ENCODE measurements at places on chromosomes 1 and 21.
A peak's percentile ranks its signal among the peaks of the same experiment; 100 is the strongest.

- DNase-seq = no peak
Observed at GRCh38 chr1:229397762-229398161, 36.1 kb downstream of the ACTA1 start.

GRCh38 chr1:214546886-214547641 lies 4.3 kb downstream of the PTPN14 start:
- DNase-seq = no peak

DNA sequence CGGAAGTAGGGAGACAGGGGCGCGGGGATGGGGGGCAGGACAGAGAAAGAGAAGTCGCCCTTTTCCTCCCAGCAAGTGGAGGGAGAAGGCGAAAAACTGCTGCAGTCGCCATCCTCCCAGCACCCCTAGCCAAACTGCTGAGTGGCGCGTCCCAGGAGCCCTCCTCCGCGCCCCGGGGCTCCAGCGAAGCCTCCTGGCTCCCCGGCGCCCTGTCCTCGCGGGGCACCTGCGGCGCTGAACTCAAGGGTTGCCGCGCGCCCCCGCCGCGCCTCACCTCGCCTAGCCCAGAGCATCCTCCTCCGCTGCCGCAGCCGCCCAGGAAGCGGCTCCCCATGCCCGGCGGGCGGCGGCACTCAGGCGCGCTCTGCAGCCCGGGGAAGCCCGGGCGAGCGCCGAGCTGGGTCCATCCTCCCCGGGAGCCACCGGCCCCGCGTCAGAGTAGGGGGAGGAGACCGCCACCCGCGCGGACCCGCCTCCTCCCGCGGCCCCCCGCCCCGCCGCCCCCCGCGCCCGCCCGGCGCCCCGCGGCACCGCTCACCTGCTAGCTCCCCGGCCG lies at the start of gene DAB1:
Gene DAB1, minus strand, starts transcription at position 405 of the 556 bp plus-strand sequence. CDS start 133,030 bp downstream, outside the sequence.
- DNase-seq = no peak

- no peak for DNase-seq
Observed at GRCh38 chr1:8147956-8148355, 121.8 kb upstream of the ERRFI1 start.

- DNase-seq = no peak
Observed at GRCh38 chr21:16773206-16773605, 739.6 kb upstream of the CXADR start.

DNA sequence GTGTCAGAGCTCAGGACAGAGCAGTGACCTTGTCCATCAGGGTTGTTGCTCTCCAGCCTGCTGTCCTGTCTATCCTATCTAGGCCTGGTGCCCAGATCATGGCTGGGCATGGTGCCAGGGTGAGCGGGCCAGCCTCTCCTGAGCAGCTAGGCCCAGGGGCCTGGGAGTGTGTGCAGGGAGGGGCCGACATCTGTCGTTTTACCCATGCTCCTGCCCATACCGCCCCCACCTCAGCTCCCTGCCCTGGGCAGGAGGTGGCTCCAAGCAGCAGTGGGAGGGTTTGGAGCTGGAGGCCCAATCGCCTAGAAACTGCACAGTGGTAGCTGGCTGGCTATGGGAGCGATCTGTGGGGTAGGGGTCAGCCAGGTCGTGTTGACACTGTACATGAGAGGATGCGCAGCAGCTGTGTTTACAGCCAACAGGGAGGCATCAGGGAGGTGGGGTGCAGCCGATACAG lies 6.5 kb downstream of the INSRR start:
- peak; percentile 70 for DNase-seq

DNA sequence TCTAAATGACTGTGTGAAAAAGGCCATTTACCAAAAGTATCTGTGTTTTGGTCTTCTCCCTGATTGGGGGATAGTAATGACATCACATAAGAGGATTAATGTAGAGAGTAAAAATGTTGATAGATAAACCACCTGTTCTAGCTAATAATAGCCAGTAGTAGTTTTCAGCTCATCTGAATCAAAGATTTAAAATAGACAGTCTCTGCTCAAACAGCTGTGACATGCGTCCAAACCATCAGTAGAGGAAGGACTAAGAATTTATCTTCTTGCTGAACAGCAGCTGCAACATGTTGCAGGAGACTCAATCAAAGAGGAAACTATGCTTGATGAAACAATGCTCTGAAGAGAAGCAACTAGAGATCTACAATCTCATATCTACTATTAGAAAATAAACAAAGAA lies 21.4 kb downstream of the TMPRSS15 start:
- DNase-seq = no peak

- DNase-seq = no peak
Observed at GRCh38 chr1:156490401-156491032, 10.1 kb downstream of the MEF2D start.

DNA sequence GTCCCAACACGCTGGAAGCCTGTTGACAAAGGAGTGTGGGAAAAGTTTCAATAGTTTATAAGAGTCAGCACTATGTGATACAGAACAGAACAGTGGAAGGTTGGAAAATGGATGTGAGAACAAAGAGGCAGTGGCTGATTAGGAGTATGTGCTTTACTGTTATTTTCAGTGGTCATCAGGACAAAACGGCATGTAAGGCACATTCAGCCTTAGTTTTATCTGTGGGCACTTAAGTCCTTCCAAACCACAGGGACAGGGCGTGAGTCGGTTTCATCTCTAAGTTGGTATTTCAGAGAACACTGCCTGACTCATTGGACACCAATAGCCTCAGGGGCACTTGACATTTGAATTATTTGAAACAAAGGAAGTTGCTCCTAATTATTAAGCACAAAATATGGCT lies 306.9 kb downstream of the ASTN1 start:
- no peak for DNase-seq

DNA sequence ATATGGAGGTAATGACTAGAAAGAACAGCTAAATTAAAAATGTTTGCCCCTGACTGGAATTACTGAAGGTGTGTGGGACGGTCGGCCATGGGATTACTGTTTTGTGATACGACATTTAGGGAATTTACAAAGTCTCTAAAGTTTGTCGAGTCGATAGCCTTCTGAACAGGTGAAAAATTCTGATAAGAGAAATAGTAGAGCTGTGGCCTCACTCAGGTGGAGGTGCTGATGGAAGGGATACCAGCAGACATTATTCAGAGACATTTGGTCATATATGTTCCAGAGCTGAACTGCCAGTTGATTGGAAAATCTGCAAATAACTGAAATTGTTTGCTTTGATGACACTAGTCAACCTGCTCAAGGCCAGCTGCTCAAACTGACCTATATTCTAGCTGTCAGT lies 71.1 kb downstream of the ADCY10 start:
- DNase-seq = no peak

DNA sequence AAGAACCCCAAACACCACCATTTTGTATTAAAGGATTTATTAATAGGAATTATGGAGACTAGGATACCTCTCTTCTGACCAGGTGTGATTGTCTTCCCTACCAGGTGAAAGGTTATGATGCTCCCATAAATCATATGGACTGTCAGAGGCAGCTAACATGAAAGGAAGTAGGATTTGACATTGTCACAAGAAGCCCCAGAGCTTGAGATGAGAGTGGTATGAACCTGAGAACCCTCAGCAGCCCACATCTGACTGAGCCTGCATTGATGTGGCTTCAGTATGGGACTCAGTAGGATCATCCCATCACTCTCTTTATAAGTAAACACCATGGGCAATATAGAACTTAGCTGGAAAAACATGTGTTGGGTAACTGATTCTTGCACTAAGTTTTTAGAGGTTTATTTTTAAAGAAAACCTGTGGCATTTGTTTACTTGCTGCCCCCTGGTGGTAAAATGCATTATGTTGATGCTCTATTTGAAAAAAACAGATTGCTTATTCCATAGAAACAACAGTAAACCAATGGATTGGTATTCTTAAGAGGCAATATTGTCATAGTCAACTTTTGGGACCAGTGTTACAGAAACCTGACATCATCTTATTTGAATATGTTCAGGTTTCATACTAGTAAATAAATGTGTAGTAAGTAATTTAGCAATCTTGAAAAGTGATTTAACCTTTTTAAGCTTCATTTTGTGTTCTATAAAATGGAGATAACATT lies 16.6 kb upstream of the CACYBP start:
- peak; percentile 30 for DNase-seq

DNA sequence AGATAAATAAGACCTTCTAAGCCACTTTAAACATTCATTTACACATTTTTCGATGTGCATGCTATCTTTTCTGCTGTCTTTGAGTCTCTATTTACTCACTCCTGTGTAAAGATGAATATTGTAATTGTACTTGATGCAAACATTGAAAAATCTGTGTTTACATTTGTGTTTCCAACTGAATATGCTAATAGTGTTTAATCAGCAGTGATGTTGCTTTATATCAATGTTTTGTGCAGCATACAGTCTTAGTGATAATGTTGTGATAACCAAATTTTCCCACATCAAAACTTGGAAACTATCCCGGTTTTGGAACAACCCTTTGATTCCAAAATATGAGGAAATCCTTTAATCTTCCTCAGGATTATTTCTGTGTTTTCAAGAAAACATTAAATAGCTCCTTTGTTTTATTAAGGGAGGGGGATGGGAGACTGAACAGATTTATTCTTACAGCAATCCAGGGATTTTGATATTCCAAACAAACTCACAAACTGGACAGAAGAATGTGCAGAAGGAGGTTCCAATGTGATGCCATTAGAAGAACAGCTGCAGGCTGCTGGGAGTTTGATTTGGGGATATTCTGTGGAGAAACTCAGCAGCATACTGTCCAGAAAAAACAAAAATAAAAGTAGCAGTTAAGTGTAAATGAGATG lies 248.0 kb downstream of the S1PR1 start:
- DNase-seq = peak; percentile 10

DNA sequence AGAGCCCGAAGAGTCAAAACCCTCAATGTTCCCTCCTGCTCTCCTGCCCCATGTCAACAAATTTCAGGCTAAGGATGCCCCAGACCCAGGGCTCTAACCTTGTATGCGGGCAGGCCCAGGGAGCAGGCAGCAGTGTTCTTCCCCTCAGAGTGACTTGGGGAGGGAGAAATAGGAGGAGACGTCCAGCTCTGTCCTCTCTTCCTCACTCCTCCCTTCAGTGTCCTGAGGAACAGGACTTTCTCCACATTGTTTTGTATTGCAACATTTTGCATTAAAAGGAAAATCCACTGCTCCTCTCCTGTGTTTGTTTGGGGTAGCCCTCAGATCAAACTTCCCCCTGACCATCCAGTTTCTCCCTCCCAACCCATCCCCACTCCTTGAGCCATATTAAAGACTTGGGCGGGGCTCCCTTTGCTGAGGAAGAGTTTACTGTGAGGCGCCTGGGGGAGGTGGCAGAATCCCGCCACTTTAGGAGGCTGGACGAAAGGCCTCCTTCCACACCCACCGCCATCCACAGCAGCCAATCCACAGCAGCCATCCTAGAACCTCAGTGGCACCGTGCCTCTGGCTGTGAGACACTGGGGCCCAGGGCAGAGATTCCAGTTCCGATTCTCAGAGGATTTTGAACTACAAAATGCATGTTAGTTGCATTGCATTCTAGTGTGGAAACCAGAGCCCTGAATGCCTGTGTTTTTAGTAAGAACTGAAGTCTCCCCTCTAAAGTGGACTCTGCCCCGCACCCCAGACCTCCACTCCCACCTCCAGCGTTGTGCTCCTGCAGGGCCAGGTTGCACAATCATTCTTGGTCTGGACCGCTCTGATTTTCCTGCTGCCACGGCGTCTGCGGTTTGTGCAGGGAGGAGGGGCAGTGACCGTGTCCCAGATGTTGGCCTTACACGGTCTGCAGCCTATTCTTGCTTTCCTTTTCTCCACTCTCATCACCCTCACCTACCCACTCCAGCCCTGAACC lies 3.0 kb downstream of the OLFML3 start:
- peak; percentile 46 for DNase-seq

DNA sequence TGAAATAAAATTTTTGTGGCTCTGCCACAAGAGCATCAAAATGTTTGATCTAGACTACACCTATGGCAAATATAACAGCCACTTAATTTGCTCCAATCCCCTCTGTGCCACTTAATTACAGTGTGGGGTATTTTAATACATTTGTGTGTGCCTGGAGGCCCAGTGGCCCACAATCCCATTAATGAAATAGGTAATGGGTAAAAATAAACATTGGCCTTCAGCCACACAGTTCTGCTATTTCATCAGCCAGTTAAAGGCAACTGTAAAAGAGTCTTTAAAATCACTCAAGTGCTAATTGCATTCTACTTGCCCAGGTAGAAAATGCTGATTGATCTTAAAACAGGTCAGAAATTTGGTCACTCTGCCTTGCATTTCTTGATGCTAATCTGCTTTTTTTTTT lies 151.6 kb upstream of the UBE2U start:
- DNase-seq = no peak

GRCh38 chr1:244801246-244801645 lies 34.2 kb upstream of the COX20 start:
- DNase-seq = peak; percentile 25

GRCh38 chr1:149927563-149928400 lies at the start of gene SF3B4:
Gene SF3B4, minus strand, starts transcription at chr1:149927803. Its CDS starts 44 bp downstream, at chr1:149927759.
- peak; percentile 96 for DNase-seq

- DNase-seq = no peak
Observed at GRCh38 chr1:160300173-160300572, 15.2 kb upstream of the PEX19 start.

DNA sequence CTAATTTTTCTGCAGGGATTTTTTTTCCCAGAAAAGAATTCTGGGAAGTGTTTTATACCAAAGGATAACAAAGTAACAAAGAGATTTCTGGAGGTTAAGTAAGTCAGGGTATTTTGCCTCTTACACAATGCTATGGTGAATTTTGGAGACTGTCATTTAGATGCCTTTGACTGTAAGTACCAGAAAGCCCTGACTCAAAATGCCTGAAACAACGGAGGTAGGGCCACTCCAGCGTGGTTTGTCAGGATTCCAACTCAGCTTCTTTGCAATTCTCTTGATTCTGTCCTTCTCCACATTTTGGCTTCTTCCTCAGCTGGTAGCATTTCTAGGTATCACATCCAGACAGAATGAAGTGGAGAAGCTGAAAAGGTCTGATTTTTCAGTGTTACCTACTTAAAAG lies 106.5 kb downstream of the UCHL5 start:
- DNase-seq = no peak

GRCh38 chr1:203166192-203166940 lies 9.3 kb downstream of the MYBPH start:
- DNase-seq = no peak

DNA sequence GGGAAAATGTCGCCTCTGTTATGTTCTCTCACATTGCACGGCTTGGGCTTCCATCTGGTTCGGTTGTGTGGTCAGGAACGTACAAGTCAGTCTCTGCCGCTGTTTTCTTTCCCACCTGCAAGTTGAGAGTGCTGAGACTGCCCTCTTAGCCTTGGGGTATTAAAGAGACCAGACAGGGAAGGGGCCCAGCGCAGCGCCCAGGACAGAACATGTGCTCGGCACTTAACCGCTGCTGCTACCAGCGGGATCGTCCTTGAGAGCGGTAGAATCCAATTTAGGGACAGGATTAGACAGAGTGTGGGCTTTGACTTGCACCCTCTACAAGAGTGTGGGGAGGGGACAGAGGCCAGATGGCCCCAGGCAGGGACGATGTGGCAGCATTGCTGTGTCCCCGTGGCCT lies 17.7 kb upstream of the AGPAT3 start:
- DNase-seq = peak; percentile 27

Measured in SK-N-DZ (cell line).